ENCODE measurements at places on chromosomes 2 and 18. TPM values are rescaled to one million over a fixed set of nuclear protein-coding genes. Genes with fewer than 3 reads are reported as not detected.

DNA sequence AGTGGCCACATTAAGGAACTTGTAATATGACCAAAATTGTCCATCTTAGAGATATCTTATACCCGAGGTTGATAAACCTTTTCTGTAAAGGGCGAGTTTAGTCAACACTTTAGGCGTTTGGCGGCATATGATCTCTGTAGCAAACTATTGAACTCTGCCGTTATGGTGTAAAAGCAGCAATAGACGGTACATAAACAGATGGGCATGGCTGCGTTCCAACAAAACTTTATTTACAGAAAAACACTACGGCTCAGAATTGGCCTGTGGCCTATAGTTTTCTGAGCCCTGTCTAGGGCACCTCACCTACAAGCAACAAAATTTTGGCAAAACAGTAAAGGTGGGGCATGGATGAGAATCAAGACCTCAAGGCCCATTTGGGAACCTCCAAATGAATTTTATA lies 121.9 kb upstream of the HAAO start:
- DNase-seq: no peak

GRCh38 chr2:71560638-71561011 lies 107.3 kb downstream of the DYSF start:
- DNase-seq: peak; percentile 19

- DNase-seq: peak; percentile 91
Measured at GRCh38 chr2:31233741-31234682, at the start of gene EHD3. EHD3 (plus strand) TSS chr2:31234152; CDS start chr2:31234622, 470 bp downstream.

GRCh38 chr2:7758073-7758759 lies 841.0 kb downstream of the RNF144A start:
- DNase-seq: no peak

GRCh38 chr18:61466736-61467135 lies 133.5 kb downstream of the CDH20 start:
- DNase-seq: no peak

DNA sequence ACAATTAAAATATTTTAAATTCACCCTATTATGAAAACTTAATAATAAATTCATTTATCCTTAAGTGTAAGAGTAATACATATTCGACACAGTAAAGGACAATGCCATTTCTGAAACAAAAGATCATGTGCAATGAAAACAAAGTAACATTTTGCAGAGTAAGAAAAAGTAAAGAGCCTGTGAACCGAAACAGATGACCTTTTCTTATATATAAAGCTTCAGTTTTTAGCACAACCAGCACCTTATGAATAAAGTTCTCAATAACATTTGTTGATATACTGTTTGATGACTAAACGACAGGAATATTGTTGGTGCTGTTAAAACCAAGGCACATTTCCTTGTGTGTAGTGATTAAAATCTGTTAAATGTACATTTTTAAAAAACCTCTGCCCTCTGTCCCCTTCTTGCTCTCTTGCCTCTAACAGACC lies 1.5 kb downstream of the PELI1 start:
- no peak for DNase-seq

Gene PAX8
- total RNA-seq: 0.13 TPM

DNA sequence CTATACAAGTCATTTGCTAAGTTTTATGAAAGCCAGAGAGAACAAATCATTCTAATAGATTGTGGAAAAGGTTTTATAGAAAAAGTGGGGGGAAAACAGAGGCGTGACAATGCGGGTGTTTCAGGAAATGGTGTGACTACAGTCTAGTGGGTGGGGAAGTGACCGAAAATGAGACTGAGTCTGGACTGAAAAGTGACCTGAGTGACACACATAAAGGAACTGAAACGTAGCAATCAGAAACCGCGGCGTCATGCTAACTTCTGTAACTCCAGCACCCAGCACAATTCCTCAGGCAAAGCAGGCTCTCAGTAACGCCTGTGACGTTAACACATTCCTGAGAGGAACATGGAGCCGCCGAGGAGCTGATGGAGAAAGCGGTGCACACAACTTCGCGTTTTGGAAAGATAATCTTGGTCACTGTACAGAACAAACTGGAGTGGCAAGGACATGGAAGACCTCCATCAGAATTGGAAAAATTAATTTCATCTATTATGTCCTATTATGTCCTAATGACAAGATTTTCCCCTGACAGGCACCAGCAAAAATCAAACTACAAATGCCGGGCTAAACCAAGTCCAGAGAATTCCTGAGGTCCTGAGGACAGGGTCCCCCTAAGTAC lies 1.4 kb upstream of the CD226 start:
- DNase-seq: peak; percentile 56

DNA sequence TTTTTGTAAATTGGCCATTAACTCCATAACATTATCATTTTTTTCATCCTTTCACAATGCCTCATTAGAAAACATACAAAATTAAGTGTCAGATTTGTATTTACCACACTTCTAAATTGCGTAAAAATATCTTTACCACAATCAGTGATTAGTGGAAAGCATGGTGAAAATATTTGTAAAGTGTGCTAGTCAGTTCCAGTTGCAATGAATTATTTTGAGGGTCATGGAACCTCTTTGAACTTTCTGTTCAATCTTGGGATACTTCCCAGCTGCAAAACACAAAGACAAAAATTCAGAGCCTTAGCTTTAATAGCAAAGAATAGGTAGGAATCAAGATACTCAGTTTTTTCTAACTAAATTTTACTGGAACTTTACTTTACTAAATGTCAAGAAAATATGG lies 4.0 kb upstream of the COL3A1 start:
- DNase-seq: no peak

DNA sequence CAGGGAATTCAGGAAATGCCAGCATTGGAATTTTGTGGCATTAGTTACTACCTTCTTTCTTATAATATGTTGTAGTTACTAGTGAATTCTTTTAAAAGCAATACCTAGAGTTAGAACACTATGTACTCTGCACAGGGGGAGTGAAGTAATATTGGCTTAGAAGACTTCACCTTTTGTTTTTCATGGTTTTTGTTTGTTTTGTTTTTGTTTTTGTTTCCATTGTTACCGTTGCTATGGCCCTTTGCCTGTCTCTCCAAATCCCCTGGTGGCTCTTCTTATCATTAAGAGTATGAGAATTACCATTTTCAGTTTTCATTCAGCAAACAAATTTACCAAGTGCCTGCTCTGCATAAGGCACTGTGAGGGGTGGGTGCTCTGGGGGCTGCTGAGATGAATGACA lies 160.1 kb downstream of the HAUS1 start:
- DNase-seq: no peak

DNA sequence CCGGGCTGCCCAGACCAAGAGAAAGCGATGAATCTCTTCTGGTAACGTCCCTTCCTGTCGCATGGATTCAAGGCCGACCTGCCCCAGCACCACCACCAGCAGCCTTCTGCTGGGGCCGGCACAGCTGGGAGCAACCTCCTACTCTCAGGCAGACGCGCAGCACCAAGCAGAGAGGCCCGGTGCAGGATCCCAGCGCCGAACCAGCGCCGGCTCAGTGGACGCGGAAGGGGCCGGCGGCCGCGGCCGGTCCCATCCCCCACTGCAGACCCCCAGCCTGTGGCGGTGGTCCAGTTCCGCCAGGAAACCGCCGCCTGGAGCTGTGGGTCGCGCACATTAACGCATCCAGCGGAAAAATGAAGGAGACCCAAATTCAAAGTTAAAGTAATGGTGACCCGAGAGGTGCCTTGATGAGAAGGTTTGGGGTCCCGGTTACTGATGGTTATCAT lies 525 bp upstream of the MAL start:
- DNase-seq: no peak

- DNase-seq: peak; percentile 45
Measured at GRCh38 chr2:196925768-196926561, 542 bp downstream of the PGAP1 start.

- no peak for DNase-seq
Measured at GRCh38 chr2:120606931-120607330, 128.7 kb upstream of the GLI2 start.

GRCh38 chr2:120620025-120620793 lies 115.5 kb upstream of the GLI2 start:
- no peak for DNase-seq

GRCh38 chr2:205024822-205025518 lies 479.7 kb downstream of the PARD3B start:
- peak; percentile 55 for DNase-seq

- no peak for DNase-seq
Measured at GRCh38 chr18:62525608-62526007, 2.8 kb downstream of the ZCCHC2 start.

All from left cardiac atrium (tissue), 4 donors.